ENCODE measurements at places on chromosomes 3 and 15.

DNA sequence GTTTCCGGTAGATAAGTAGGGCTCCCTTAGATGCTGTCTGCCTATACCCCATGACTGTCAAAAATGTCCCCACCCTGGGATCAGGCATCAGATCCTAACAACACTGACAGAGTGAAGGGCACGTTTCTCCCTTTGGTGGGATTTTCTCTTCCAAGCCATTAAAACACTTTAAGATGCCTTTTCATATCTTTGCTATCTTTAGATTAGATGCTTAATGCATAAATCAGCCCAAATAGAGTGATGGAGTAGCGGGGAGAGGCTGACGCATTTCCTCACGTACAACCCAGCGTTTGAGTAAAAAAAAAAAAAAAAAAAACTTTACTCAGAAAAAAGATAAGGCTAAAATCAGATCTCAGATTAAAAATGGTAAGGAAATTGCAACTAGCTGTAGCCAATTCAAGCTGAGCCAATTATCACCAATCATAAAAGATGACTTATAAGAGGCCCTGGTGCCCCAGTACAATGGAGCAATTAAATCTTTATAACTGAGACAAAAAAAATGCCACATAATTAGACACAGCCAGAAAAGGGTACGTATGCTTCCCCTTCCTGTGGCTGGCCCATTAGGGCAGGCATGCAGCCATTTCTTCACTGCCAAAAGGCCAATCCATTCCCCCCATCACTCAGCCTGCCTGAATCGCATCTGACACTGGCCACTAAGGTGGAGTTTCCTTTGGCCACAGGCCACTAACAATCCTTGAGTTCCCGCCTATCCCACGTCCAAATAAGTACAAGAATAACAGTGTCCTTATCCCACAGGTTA, 45.0 kb downstream of the RFTN1 start:
- no peak for DNase-seq

DNA sequence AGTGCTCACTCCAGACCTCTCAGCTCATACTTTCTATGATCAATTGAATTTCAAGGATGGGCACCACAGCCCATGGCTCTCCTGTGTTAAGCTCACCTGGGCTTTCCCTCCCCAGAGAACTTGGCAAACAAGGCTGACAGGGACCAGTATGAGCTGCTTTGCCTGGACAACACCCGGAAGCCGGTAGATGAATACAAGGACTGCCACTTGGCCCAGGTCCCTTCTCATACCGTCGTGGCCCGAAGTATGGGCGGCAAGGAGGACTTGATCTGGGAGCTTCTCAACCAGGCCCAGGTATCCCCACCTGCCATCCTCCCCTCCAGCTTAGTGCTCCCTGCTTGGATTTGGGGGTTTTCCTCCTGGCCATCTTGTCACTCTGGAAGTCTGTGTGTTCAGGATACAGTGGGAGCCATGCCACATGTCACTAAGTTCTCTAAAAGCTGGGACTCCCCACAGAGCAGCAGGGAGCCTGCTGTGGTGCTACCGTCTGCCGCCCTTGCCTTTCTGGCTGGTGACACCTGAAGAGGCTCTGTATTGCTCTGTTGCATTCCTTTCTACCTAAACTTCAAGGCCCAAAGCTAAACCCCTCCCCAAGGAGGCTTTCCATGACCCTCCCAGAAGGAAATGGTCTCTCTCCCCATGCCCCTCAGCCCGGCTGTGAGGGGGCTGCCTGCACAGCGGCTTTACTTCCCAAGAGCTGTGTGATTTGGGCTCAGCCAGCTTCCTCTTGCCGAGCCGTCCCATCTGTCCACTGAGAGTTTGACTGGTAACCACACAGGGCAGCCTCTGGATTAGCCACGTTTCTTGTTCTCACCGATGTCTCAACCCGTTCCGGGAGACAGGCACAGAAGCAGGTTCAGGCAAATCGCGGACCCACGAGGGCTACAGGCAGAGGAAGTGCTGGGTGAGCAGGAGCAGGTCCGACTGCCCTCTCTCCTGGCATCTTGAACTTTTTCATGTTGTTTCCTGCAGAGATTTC, 10.8 kb downstream of the TF start:
- no peak for DNase-seq

GRCh38 chr3:182183716-182184430, 472.1 kb downstream of the SOX2 start:
- DNase-seq, result no peak

- no peak for DNase-seq
Observed at GRCh38 chr3:177681156-177681555, 483.9 kb upstream of the TBL1XR1 start.

GRCh38 chr3:134075568-134075825, 45.8 kb upstream of the SLCO2A1 start:
- DNase-seq, result no peak

- DNase-seq, result no peak
Observed at GRCh38 chr3:194579091-194579606, 54.1 kb downstream of the TMEM44 start.

- no peak for DNase-seq
Observed at GRCh38 chr3:13582366-13583250, 33.7 kb downstream of the FBLN2 start.

- DNase-seq, result no peak
Observed at GRCh38 chr3:134482622-134483021, 3.2 kb downstream of the ANAPC13 start.

GRCh38 chr15:77871852-77872371, 205.6 kb downstream of the TBC1D2B start:
- no peak for DNase-seq

DNA sequence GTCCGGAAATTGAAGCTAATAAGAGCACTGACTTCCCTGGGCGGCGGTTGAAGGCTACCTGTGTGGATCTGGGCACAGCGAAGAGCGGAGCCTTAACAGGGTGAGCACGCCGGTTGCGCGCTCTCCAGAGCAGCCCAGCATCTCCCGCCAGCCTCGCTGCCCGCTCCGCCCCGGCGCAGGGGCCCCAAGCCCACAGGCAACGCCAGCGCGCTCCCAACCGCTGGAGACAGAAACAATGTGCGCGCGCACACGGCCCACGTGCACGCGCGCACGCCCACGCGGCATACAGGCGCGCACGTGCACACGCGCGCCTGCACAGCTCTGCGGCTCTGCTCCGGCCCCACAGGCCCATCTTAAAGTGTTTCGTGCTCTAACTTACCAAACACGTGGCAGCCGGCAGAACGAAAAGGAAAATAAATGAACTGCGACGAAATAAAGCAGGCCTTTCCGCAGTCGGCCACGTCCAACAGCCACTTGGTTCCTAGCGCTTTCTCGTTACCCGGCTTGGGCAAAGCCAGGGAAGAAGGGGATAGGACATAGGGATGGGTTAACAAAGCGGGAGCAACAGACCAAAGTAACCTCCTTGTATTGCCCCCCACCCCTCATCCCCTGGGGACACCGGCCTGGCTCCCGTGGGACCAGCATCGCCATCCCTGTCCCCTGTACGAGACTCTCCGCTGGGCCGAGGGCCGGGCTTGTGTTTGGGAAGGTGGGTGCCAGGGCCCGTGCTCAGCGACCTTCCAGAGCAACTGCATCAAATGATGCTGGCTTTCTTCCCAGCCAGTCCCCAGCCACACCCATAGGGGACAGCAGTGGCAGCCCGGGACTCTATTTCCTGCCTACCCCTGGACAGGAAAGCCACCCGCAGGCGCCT, 203.7 kb downstream of the ABHD5 start:
- DNase-seq, result peak; percentile 34

- no peak for DNase-seq
Observed at GRCh38 chr3:45017821-45018220, 8.3 kb upstream of the CLEC3B start.

GRCh38 chr15:37824717-37825382, 109.6 kb upstream of the TMCO5A start:
- DNase-seq, result no peak

GRCh38 chr15:99692825-99693224, 40.4 kb downstream of the LYSMD4 start:
- DNase-seq, result no peak

DNA sequence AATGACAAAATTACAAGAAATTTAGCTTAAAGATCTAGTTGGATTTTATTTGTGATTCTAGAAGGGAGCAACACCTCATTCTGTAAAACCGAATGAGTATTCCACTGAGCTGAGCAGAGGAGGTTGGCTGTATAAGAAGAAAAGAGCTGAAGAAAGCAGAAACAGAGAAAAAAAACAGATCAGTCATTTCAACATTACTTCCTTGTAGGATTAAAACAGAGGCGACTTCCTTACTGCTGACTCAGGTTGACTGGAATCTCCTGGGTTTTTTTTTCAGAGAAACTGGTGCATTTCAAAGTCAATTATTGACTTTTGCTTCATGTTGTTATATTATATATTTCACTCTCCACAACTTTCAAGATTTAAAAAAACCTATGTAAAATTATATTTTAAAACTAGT, 368.1 kb upstream of the UBE2E2 start:
- no peak for DNase-seq

DNA sequence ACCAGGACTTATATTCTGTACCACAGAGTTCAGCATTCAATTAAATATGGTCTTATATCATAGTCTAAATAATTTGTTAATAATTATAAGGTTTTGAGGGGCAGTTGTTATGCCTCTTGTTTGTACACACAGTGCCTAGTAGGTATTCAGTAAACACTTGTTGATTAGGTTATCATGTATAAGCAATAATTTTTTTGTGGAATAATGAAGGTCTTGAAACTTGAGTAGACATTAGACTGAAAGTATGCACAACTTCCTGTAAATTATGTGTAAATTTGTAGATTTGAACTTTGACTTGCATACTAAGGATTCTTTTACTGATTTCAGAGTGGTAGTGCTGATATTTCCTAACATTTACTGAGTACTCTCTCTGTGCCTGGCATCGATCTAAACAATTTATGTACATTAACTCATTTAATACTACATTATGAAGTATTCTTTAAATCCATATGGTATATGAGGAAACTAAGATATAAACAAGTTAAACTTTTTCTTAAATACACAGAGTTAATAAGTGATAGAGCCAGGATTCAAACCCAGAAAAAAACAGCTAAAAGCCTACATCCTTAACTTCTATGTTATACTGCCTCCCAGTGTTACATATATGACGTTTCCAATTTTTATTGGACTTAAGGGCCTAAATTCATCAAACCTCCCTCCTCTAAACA, 65.1 kb downstream of the GLCE start:
- DNase-seq, result no peak

DNA sequence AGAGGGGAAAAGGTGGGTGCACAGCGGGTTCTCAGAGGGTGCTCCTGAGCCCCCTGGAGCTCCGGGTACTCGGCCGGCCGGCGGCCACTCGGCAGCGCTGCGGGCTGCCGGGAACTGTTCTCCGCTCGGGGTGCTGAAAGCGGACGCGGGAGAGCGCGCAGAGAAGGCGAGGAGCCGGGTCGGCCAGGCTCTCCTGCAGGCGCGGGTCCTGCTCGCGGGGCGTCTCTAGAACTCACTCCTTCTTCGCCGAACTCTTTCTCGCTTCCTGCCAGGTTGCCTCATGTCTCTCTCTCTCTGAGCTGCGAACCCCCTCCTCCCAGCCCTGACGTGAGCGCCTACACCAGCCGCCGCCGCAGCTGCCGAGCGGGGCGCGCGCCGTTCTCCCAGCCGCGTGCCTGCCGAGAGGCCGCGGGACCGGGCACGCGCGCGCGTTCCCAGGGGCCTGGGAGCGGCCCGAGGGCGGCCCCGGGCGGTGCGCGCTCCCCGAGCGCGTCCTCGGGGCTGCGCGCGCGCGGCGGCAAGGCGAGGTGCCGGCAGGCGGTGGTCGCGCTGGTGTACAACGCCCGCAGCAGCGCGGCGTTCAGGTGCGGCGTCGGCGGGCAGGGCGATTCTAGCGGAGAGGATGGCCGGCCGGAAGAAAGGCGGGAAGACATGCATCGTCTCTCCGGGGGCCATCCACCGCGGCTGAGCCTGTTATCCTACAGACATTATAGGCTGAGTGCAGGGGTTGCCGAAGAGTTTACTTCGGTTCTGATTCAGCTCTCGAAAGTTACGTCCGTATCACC, at the start of gene PEX5L:
TSS of gene PEX5L (minus strand) at position 267 of the 785 bp plus-strand sequence. CDS start 338 bp downstream, outside the sequence.
- DNase-seq, result peak; percentile 41

GRCh38 chr3:58835086-58835485, 168.5 kb upstream of the FAM3D start:
- no peak for DNase-seq

GRCh38 chr3:11634974-11635612, 8.6 kb downstream of the VGLL4 start:
- no peak for DNase-seq

GRCh38 chr15:65870889-65871533, 1.7 kb downstream of the RAB11A start:
- peak; percentile 13 for DNase-seq

- DNase-seq, result no peak
Observed at GRCh38 chr3:24145981-24146822, 201.1 kb downstream of the NR1D2 start.

GRCh38 chr15:38038659-38039442, 104.4 kb downstream of the TMCO5A start:
- no peak for DNase-seq

- no peak for DNase-seq
Observed at GRCh38 chr3:16378415-16378814, 113.4 kb downstream of the OXNAD1 start.

DNA sequence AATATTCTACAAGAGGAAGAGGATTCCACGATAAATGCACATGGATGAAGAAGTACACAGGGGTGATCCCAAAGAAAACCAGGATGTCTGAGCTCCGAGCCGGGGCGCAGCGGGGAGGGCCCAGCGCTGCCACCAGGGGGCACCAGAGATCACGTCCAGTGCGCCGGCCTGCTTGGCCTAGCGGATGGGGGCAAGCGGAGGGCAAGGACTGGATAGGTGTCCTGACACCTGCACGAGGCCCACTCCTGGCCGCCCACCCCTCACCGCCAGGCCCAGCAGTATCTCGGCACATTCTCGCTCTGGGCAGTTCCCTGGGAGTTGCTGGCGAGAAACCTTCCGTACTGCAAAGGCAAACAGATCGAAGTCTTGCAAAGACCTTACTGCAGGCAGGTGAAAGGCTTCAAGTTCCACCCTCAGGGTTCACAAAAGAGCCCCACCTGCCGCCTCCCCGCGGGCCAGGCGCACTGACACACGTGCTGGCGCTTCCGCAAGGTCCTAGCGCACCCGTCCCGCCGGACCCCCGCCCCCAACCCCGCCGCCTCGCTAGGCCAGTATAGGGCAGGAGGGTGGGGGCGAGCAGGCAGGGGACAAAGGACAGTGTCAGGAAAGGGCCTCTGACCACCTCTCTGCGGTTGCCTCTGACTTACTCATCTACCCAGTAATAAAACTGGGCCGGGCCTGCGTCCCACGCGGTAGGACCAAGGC, 3.3 kb downstream of the ANKRD63 start:
- DNase-seq, result peak; percentile 76

GRCh38 chr3:130820976-130821375, 72.9 kb upstream of the ATP2C1 start:
- DNase-seq, result no peak

DNA sequence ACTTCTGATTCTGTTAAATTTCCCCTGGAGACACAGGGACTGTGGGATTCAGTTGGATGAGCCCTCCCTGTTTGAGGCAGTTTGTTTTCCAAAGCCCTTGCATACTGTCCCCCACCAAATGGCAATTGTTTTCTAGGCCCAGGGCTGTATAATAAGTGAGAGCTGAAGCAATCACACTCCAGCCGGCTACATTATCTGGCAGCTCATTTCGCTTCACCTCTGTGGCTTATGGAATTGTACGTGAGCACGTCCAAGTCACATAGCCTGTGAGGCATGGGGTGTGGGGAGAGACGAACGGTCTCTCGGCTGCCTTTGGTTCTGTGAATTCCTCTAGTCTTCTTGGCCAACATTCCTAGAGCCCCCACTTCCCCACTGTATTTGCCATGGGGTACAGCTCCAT, 10.7 kb downstream of the RBP2 start:
- DNase-seq, result no peak
